ENCODE measurements at places on chromosomes 12 and 14. TPM values are rescaled to one million over a fixed set of nuclear protein-coding genes. Genes with fewer than 3 reads are reported as not detected.

PRB4 gene
- not detected for total RNA-seq

RFX4 gene
- not detected for total RNA-seq

C14orf39 gene
- not detected for total RNA-seq

HVCN1 gene
- total RNA-seq = 216 TPM

AKAP3 gene
- total RNA-seq = 3.8 TPM

GUCY2C gene
- total RNA-seq = 0.29 TPM

DGLUCY gene
- 110 TPM for total RNA-seq

COL2A1 gene
- not detected for total RNA-seq

LETMD1 gene
- 101 TPM for total RNA-seq

NKX2-8 gene
- not detected for total RNA-seq

CMA1 gene
- not detected for total RNA-seq

HOXC12 gene
- total RNA-seq = not detected

RTL1 gene
- total RNA-seq = not detected

SAMD15 gene
- total RNA-seq = 1.00 TPM

VASH1 gene
- 2.7 TPM for total RNA-seq

E2F7 gene
- 0.42 TPM for total RNA-seq

ARMH4 gene
- total RNA-seq = not detected

KRT78 gene
- total RNA-seq = not detected

SLC5A8 gene
- not detected for total RNA-seq

APOLD1 gene
- total RNA-seq = 4.7 TPM

RNASE2 gene
- not detected for total RNA-seq

GZMB gene
- total RNA-seq = 1.1 TPM

HOXC4 gene
- 6.5 TPM for total RNA-seq

LRRC43 gene
- total RNA-seq = not detected

TCTN1 gene
- total RNA-seq = 74.5 TPM

AGAP2 gene
- 27.6 TPM for total RNA-seq

PRB2 gene
- total RNA-seq = not detected

FOS gene
- total RNA-seq = 103 TPM

SLC15A4 gene
- total RNA-seq = 67.2 TPM

PIK3C2G gene
- total RNA-seq = not detected

CLEC7A gene
- total RNA-seq = 0.67 TPM

ERP27 gene
- 9.0 TPM for total RNA-seq

NFE2 gene
- not detected for total RNA-seq
